ENCODE measurements at places on chromosomes 7 and 10. TPM values are rescaled to one million over a fixed set of nuclear protein-coding genes. Genes with fewer than 3 reads are reported as not detected.

DNA sequence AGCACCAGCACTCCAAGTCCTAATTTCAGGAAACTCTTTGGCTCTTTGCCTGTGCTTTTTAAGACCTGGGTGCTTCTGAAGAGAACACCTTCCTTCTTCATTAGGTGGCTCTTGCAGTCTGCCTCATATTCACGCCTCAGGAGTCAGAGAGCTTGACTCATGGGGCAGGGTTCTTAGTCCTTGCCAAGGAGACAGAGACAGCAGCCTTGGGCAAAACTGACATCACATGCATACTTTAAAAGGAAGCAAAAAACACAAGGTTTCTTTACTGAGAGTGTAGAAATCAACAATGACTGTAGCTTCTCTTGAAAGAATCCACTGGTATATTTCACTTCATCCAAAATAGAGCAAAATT lies 780.6 kb downstream of the INHBA start:
- DNase-seq = no peak

Gene MCM10
- total RNA-seq = 0.33 TPM

DNA sequence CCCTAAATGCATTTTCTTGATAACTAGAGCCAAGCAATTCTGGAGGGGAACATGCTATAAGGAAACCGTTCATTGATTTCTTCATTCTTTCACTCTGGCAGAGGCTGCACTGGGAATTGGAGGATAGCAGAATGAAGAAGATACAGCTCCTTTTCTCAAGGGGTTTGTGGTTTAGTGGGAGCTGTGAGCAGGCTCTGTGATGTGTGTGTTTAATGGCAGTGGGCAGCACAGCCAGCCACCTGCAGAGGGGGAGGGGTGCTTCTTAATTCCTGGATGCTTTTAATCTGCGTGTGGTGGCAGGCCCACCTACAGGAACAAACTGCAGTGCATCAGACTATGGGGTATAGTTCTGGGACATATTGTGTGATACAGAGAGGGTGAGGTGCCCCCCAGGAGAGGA lies 31.9 kb downstream of the RPS24 start:
- no peak for DNase-seq

DNA sequence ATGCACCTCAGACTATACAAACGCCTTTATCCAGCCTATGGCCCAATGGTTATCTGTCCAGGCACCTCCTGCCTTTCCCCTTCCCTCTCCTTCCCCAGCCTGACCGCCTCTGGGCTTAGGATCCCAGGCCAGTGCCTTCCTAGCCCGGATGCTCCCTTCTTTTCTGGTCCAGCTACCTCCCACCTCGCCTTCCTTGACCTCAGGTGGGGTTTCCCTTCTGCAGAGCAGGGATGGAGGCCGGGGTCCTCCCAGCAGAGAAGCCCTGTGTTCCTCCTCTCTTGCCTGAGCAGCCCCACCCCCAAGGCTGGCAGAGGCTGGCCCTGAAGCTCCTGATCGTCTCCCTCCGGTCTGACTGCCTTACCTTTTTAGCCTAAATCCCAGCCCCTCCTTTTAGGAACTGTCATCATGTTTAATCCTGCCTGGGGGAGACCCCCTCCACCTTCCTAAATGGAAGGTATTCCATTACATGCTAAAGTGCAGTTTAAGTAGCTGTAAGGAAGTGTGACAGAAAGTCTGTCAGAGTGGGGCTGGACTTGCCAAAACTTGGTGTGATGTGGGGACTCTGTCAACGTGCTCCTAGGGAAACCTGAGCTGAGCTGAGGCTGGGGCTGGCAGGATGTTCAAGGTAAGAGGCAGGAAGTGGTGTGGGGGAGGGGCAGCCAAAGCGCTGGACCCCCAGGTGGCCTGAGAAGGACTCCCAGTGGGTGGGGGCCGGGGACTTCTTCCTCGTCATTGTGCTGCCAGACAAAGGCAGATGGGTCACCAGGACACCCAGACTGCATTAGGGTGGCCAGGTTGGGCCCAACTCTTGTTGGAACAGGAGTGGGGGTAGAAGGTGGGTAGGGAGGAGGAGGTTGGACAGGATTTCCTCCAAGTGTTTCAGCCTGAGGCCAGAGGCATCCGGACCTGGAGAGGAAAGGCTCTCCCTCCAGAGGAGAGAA lies 39.5 kb downstream of the LBX1 start:
- DNase-seq = no peak

GRCh38 chr10:16016688-16017087 lies 156.4 kb upstream of the MINDY3 start:
- DNase-seq = no peak

DNA sequence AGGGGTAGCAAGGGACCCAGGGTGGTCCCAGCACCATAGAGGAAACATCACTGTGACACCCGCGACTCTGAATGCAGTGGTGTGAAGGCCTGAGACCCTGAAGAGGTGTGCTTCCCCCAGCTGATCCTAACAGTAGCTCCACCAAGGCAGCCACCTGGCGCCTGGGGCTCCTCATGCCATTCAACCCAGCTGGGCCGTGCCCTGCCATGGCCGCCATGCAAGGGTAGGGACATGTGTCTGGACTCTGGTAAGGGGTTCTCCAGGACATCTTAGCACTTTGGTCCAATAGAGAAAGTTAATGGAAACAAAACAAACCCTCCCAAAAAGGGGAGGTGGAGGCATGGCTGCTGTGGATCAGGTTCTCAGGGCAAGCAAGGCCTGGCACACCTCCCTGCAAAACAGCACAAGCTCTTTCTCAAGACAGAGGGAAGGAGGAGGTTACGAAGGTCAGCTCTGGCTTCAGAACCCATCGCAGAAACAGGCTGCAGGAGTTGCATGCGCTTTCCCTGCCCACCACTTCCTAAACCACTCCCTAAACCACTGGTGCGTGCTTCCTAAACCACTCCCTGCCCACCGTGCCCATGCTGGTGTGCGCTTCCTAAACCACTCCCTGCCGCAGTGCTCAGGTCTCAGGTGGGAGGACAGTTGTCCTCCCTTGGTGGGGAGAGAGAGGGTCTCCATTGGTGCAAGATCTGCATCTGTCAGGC lies 108.7 kb downstream of the LARP4B start:
- no peak for DNase-seq

DNA sequence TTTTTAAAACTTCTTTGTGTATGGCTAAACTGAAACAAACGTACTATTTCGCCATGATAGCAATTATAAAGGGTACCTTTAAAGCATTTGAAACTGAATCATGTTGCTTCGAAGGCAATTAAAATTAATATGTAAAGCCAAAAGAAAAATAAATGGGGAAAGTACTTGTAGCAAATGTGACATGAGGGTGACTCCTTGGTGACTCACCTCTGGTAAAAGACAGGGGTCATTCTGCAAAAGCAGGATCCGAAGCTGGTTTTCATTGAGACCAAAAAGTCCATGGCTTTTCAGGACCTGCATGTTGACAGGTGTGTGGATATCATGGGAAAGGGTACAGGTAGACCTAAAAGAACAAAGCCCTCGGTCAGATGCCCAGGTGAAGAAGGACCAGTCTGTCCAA lies 1.5 kb downstream of the ZC3HAV1L start:
- no peak for DNase-seq

Gene ELOVL3
- 0.56 TPM for total RNA-seq

DNA sequence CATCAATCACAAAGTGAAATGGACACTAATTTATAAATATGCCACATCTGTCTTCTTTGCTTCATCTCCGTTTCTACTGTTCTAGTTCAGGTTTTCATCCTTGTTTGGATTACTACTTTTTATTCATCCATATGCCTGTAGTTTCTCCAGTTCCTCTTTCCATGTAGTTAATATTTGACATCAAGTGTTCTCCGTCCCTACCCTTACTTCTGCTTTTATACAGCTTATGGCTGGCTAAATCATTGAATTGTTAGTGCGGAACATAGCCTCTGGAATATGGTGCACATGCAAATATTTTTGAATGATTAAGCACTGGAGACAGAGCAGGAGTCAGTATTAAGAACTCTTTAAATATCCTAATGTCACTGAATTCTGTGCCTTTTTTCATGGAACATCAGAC lies 230.0 kb upstream of the PPP1R3A start:
- DNase-seq = no peak
